ENCODE measurements at places on chromosomes 13 and 19.

DNA sequence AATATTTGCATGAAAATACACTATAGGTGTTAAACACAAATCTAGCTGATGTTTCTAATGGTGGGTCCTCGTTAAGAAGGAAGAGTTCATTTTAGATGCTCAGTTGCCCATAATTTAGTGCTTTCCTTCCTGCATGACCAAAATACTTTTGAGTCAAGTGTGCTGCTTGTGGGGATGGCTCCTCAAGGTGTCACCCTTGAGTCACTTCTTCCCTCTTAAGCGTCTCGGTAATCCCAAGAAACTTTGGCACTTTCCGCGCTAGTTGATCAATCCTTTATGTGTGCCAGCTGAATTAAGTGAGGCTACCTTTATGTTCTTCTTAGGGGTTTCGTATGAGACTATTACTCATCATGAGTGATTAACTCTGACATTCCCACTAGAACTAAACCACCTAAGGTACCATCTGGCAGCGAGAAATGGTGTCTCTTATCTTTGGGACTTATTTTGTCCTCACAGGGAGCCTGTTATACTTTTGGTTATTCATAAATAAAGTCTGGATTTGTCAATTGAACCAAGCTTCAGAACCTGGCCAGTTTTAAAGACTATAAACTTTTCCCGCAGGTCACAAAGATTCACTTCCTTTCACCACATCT is 106.8 kb downstream of the NHLRC3 start:
- DNase-seq, result peak; percentile 44

- DNase-seq, result no peak
Observed at GRCh38 chr13:41111454-41111853, 21.1 kb downstream of the KBTBD6 start.

- DNase-seq, result no peak
Observed at GRCh38 chr13:48866249-48866648, 109.5 kb upstream of the FNDC3A start.

DNA sequence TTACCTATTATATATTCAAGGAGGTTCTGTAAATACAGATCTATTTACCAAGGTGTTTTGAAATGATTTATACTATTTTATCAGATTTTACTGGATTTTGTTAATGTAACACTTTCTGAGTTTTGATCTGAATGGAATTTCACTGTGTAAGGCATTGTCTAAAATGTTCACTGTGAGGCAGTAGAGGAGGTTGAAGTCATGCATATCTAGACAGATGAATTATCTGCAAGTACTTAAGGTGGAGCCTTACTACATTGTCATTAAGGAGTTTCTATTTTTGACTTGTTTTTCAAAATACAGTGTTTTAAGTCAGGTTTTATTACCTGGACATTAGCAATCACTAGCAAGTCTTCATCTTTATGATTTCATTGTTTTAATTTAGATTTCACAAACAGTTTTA is 62.1 kb downstream of the TM9SF2 start:
- no peak for DNase-seq

DNA sequence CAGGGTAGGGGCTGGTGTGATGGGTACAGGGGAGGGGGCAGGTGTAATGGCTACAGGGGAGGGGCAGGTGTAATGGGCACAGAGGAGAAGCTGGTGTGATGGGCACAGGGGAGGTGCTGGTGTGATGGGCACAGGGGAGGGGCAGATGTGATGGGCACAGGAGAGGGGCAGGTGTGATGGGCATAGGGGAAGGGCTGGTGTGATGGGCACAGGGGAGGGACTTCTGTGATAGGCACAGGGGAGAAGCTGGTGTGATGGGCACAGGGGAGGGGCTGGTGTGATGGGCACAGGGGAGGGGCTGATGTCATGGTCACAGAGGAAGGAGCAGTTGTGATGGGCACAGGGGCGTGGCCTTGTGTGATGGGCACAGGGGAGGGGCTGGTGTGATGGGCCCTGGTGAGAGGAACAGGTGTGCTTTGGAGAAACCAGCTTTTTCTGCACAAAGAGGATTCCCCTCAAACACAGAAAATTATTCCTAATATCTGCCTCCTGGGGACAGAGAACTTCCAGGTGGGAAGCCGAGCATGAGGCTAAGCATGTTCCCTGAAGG is 38.6 kb upstream of the POP4 start:
- no peak for DNase-seq

DNA sequence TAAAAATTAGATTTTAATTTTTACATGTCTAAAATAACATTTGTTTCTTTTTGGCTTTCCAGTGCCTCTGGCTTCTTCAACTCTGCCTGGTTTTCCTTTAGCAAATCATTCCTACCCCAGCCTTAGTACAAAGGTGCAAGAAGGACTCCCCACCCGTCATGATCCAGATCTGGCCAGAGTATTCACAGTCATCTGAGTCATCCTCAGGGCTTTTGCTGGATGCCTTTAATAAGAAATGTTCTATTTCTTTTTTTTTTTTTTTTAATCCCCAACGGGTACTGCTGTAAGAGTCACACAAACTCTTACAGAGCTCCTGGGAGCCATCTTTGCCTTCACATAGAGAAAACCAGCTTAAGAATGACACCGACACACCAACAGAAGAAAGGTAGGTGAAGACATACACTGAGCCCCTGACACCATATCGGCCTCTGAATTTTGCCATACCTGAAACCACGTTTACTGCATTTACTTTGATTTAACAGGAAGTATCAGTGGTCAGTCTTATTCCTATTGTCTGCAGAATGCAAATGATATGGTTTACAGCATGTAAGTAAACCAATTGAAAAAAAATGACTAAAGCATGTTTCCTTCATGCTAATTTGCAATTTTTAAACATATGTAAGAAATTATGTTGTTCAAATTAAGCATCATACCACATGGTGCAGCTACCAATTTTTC is 184.4 kb downstream of the NALCN start:
- DNase-seq, result no peak

GRCh38 chr13:35378939-35379338 is 97.5 kb downstream of the MAB21L1 start:
- no peak for DNase-seq

- no peak for DNase-seq
Observed at GRCh38 chr13:35961002-35961401, 170.2 kb downstream of the DCLK1 start.

- peak; percentile 60 for DNase-seq
Observed at GRCh38 chr13:23743278-23744076, 145.7 kb downstream of the MIPEP start.

DNA sequence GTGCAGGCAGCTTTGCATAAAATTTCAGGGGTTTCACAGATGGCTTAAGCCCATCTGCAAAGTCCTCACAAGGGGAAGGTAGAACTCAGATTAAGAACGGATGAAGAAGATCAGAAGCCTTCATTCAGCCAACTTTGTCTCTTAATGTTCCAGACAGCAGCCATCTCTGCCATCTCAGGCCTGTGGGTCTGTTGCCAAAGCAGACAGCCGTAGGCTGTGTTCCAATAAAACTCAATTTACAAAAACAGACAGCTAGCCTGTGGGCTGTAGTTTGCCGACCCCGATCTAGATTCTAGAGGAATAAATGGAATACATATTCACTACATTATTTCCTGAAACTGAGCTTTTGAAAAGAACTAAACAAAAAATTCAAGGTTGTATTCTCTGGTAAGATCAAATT is 3.8 kb downstream of the DCUN1D2 start:
- DNase-seq, result no peak

DNA sequence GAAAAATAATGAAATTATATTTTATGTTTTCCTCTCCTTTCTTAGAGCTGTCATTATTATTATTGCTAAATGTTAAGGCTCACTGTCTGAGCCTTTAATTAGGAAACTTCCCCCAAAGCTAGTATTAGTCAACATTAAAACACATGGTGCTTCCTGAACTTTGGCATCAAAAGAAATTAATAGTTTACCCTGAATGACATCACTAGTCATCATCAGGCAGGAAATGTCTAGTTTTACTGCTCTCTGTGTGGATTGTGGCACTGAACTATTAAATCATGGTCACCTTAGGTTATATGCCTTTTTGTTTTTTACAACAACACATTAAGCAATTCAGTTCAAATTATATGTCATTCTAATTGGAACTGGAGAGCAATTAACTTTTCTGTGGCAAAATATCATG is 595.5 kb downstream of the SLITRK1 start:
- no peak for DNase-seq

GRCh38 chr13:110965038-110965754 is 50.3 kb upstream of the ANKRD10 start:
- DNase-seq, result peak; percentile 95

DNA sequence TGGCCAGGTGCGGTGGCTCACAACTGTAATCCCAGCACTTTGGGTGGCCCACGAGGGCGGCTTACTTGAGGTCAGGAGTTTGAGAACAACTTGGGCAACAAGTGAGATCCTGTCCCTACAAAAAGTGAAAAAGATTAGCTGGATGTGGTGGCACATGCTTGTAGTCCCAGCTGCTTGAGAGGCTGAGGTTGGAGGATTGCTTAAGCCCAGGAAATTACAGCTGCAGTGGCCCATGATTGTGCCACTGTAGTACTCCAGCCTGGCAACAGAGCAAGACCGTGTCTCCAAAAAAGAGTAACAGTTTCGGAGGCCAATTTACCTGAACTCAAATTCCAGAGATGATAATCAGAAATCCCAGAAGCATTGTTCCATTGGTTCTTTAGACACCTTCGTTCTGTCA is 4.4 kb downstream of the ZNF473 start:
- no peak for DNase-seq

DNA sequence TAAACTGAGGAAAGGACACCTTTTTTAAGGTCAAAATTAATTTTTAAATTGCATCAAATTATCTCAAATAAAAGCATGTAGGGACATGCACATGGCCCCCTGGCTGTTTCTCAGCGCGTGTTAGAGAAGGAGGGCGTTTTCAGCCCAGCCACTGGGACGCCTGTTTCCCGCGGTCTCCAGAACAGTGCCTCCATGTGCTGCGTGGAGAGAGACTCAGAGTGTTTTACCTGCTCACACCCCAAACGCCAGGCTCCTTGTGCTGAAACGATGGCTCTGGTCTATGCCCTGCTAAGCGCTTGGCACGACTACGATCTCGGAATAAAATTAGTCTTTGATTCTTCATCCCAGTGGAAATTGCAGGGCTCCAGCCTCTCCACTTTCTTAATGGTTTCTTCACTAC is 20.0 kb upstream of the SPACA7 start:
- DNase-seq, result no peak

- DNase-seq, result no peak
Observed at GRCh38 chr13:80447747-80448146, 106.8 kb upstream of the SPRY2 start.

DNA sequence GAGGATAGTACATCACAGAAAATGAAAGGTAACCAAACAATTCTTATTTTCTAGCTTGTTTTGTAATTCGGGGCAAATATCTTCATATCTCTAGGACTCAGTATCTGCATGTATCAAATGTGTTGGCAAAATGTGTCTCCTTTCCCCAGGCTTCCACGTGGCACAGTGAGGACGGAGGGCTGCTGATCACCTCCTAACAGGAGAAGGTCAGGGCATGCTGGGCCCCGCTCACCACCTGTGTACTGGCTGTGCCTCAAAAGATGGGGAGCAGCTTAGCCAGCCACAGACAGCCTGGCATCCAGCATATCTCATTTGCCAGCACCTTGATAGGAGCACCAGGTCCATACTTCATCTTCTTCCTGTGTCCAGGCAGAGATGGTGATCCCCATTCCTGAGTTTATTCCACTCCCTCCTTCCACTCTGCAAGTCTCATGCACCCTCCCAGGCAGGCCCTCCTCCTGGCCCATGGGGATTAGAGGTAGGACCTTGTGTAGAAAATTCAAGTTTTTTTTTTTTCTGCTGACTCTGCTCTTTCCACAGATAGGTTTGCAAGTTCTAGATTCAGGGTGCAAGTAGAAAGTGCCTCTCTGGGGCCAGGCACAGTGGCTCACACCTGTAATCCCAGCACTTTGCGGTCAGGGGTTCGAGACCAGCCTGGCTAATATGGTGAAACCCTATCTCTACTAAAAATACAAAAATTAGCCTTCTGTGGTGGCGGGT is 1639.0 kb upstream of the SLC10A2 start:
- DNase-seq, result no peak

DNA sequence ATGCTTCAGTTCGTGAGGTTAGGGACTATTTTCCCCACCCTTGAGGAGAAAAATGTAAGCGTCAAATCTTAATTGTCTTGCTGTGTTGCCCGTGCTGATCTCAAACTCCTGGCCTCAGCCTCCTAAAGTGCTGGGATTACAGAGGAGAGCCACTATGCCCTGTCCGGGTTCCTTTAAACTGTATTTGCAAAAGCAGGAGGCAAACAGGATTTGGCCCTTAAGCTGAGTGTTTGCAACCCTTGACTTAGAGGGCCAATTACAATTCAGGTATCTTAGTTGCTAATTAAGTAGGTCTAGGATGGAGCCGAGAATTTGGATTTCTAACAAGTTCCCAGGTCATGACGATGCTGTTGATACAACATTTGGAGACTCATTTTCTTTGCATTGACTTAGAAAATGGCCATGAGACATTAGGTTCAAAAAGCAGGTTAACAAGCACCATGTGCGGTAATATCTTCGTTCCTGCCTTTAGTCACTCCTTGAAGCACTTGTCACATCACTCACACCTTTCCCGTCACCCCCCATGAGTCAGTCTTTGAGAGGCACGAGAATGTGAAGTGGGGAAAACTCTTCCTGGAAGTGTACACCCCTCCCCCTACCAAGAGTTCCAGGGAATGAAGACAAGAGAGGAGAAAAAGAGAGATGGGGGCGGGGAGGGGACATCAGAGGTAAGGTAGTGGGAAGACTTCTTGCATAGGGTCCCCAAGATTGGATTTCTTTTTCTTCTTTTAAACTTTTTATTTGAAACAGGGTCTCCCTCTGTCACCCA is 2.6 kb downstream of the NAPSA start:
- peak; percentile 84 for DNase-seq

DNA sequence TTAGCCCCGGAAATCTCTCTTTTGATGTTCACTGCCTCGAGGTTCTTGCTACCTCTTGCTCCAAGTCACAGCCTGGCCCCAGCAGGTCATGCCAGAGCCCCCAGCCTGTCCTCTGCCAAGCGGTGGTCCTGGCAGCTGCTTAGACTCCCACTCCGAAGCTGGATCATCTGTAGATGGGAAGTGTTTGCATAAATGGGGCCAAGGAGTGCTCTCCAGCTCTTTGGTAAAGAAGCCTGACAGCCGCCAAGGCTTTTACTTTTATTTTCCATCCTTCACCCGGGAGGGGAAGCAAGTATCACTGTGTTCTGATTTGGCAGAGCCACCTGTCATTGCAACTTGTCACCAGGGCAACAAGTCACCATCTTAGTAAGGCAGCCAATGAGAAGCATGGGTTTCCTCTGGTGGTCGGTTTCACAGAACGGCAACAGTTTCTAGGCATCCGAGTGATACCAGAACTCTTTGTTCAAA is 10.6 kb upstream of the RETN start:
- DNase-seq, result peak; percentile 68

DNA sequence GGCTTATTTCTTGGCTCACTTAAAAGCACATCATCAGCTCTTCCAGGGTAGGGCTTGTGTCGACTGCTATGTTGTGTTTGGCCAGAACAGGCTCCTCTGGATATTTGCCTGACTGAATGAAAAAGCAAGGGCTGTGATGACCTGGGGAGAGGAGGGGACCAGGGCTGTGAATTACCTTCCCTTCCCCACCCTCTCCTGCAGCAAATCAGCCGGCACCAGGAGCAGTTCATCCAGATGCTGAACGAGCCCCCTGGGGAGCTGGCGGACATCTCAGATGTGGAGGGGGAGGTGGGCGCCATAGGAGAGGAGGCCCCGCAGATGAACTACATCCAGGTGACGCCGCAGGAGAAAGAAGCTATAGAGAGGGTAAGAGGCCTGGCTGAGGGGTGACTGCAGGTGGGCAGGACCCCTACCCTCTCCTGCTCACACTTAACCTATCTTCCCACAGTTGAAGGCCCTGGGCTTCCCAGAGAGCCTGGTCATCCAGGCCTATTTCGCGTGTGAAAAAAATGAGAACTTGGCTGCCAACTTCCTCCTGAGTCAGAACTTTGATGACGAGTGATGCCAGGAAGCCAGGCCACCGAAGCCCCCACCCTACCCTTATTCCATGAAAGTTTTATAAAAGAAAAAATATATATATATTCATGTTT is 4.4 kb downstream of the GADD45GIP1 start:
- DNase-seq, result no peak

Measured in activated CD4-positive, alpha-beta T cell treated with anti-CD3 and anti-CD28 coated beads, Interleukin-2, amount 50 U/mL, for 16 hours (primary cell).